ENCODE measurements at places on chromosomes 11 and 22.

- peaks cover 4% of the 10 kb centered on the region for H3K36me3 ChIP-seq
- H3K4me1 ChIP-seq, result peaks cover 52% of the 10 kb centered on the region
- no peaks in the 10 kb centered on the region for H3K27me3 ChIP-seq
- peak overlapping the region; percentile 76 for H3K4me3 ChIP-seq
- H3K27ac ChIP-seq, result peak overlapping the region; percentile 85
Observed at GRCh38 chr11:64358536-64358906, 441 bp upstream of the RPS6KA4 start.

DNA sequence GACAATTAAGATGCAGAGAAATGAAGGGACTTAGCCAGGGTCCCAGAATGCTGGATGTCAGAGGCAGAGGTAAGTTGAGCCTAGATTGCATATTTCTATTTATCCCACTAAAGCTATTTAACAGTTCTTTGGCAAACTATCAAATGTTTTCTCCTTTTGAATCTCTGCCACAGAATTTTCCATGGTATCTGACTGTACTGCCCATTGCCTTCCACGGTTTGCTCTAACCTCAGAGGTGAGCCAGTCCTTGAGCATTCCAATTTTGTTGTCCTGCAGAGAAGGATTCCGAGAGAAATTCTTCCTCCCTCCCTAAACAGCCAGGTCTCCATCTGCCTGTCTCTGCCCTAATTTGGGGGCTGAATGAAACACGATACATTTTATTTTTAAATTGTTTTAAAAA lies 368.3 kb upstream of the SYN3 start:
- H3K27me3 ChIP-seq, result no peaks in the 10 kb centered on the region
- H3K27ac ChIP-seq, result no peak overlapping the region
- no peaks in the 10 kb centered on the region for H3K36me3 ChIP-seq
- H3K4me1 ChIP-seq, result no peaks in the 10 kb centered on the region
- no peak overlapping the region for H3K4me3 ChIP-seq
- DNase-seq, result no peak

DNA sequence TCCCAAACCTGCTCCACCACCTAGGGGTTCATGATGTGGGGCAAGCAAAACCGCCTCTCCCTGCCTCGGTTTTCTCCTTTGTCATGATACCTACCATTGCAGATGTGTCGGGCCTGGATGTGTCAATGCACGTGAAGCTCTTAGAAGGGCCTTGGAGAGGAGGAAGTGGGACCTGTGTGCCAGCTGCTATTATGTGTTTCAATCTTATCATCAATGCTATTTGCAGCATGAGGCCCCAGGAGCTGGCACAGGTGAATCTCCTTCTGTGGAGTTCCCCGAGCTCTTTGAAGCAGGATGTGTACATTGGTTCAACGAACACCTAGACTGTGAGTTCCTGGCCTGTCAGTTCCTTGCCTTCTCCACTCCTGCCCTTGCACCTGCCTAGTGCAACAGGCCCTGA lies 331.6 kb downstream of the CTTN start:
- H3K27me3 ChIP-seq, result peaks cover 3% of the 10 kb centered on the region
- no peak overlapping the region for H3K4me3 ChIP-seq
- no peaks in the 10 kb centered on the region for H3K36me3 ChIP-seq
- no peak overlapping the region for H3K27ac ChIP-seq

GRCh38 chr11:122441666-122442035 lies 213.9 kb upstream of the UBASH3B start:
- H3K4me1 ChIP-seq, result peaks cover 9% of the 10 kb centered on the region
- no peak overlapping the region for H3K4me3 ChIP-seq
- peaks cover 35% of the 10 kb centered on the region for H3K27me3 ChIP-seq
- H3K27ac ChIP-seq, result no peak overlapping the region
- DNase-seq, result no peak

GRCh38 chr11:2931771-2932738 lies 2.8 kb upstream of the PHLDA2 start:
- no peak for DNase-seq
- H3K4me1 ChIP-seq, result peaks cover 48% of the 10 kb centered on the region
- no peaks in the 10 kb centered on the region for H3K27me3 ChIP-seq
- no peaks in the 10 kb centered on the region for H3K36me3 ChIP-seq

GRCh38 chr11:47104261-47104950 lies 72.3 kb downstream of the ARFGAP2 start:
- H3K27me3 ChIP-seq, result no peaks in the 10 kb centered on the region
- DNase-seq, result no peak
- H3K27ac ChIP-seq, result no peak overlapping the region
- H3K4me1 ChIP-seq, result no peaks in the 10 kb centered on the region
- H3K4me3 ChIP-seq, result no peak overlapping the region

DNA sequence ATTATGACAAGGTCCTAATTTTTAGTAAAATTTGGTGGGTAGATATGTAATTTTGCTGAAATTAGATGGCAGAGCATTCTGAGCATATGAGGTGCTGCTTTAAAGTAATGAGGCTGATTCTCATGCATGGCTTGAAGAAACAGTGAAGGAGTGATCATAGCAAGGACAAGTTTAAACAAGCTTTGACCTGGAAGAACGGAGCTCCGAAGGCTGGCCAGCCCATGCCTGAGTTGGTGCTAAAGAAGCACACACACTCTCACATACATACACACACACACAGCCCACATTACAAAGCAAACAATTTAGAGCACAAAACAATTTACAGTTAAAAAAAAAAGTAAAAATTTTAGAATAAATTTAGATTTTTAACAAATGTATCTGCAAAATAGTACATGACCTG lies 150.7 kb downstream of the DCDC1 start:
- peaks cover 2% of the 10 kb centered on the region for H3K27me3 ChIP-seq
- no peaks in the 10 kb centered on the region for H3K4me1 ChIP-seq
- H3K36me3 ChIP-seq, result no peaks in the 10 kb centered on the region
- H3K4me3 ChIP-seq, result no peak overlapping the region
- DNase-seq, result no peak
- H3K27ac ChIP-seq, result no peak overlapping the region

GRCh38 chr22:38230108-38230825 lies 28.5 kb downstream of the MAFF start:
- H3K27me3 ChIP-seq, result no peaks in the 10 kb centered on the region
- no peak overlapping the region for H3K4me3 ChIP-seq
- DNase-seq, result no peak
- H3K27ac ChIP-seq, result no peak overlapping the region

- no peak overlapping the region for H3K4me3 ChIP-seq
- H3K27ac ChIP-seq, result no peak overlapping the region
- peaks cover 10% of the 10 kb centered on the region for H3K27me3 ChIP-seq
Observed at GRCh38 chr11:72595292-72595684, 78.9 kb downstream of the PDE2A start.

DNA sequence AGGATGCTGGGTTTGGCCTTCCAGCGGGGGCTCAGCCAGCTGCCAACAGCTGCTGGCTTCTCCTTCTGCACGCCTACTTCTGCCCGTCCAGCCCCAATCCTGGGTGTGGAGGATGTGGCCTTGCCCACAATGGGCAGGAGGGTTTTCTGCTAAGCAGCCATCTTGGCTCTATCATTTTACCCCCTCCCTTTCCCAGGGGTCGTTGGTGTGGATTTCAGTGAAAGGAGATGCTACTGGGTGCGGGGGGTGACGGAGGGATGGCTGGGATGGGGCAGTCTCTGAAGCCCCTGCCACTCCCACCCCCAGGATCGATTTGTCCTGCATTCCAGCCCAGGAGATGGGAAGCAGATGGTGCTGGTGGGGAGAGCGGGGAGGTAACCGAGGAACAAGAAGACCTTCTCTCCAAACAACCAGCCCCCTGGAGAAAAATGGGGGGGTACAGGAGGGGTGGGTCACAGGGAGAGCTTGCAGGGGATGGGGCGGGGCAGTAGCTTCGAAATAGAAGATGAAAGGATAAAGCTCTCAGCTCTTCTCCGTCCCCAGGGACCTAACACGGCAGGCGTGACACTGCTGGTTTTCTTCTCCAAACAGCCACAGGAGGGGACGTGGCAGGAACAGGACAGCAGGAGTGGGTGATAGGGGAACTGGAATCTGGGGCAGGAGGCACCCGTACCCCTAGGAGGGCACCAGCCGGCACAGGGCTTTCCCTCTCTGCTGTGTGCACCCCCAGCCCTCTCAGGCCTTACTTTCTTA lies 68.9 kb downstream of the NECTIN1 start:
- no peak overlapping the region for H3K4me3 ChIP-seq
- no peaks in the 10 kb centered on the region for H3K36me3 ChIP-seq
- H3K4me1 ChIP-seq, result no peaks in the 10 kb centered on the region
- no peak overlapping the region for H3K27ac ChIP-seq
- DNase-seq, result no peak

DNA sequence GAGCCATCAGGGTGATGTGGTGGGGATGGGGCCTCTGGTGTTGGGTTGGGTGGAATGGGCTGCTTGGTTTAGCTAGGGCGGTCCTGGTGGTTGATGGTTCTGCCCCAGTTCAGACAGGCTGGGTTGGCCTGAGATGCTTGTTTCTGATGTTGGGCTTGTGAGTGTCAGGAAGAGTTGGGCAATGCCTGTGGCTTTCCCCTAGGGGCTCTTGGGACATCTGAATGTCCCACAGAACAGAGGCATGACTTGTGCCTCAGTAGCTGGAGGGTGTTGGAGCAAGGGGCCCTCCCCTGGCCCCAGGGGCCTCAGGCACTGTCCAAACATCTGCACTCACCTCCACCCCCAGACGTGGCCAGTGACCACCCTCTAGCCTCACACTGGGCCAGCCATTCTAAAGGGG lies 14.0 kb upstream of the CTSD start:
- H3K36me3 ChIP-seq, result no peaks in the 10 kb centered on the region
- peak overlapping the region; percentile 60 for H3K27ac ChIP-seq
- no peaks in the 10 kb centered on the region for H3K27me3 ChIP-seq
- H3K4me1 ChIP-seq, result peaks cover 40% of the 10 kb centered on the region
- DNase-seq, result no peak

DNA sequence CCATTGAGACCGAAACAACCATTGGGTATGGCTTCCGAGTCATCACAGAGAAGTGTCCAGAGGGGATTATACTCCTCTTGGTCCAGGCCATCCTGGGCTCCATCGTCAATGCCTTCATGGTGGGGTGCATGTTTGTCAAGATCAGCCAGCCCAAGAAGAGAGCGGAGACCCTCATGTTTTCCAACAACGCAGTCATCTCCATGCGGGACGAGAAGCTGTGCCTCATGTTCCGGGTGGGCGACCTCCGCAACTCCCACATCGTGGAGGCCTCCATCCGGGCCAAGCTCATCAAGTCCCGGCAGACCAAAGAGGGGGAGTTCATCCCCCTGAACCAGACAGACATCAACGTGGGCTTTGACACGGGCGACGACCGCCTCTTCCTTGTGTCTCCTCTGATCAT lies 20.5 kb downstream of the KCNJ5 start:
- peaks cover 6% of the 10 kb centered on the region for H3K4me1 ChIP-seq
- no peak for DNase-seq
- H3K27ac ChIP-seq, result no peak overlapping the region
- H3K36me3 ChIP-seq, result no peaks in the 10 kb centered on the region
- H3K27me3 ChIP-seq, result peaks cover 2% of the 10 kb centered on the region
- H3K4me3 ChIP-seq, result no peak overlapping the region

- no peak overlapping the region for H3K27ac ChIP-seq
- H3K4me3 ChIP-seq, result no peak overlapping the region
- peaks cover 5% of the 10 kb centered on the region for H3K4me1 ChIP-seq
- DNase-seq, result no peak
Observed at GRCh38 chr11:69539416-69540117, 58.1 kb downstream of the LINC01488 start.

GRCh38 chr11:87778357-87778756 lies 396.9 kb downstream of the RAB38 start:
- no peak overlapping the region for H3K27ac ChIP-seq
- no peak for DNase-seq
- no peaks in the 10 kb centered on the region for H3K36me3 ChIP-seq
- H3K27me3 ChIP-seq, result no peaks in the 10 kb centered on the region

- no peaks in the 10 kb centered on the region for H3K4me1 ChIP-seq
- H3K36me3 ChIP-seq, result no peaks in the 10 kb centered on the region
- no peak for DNase-seq
- H3K27me3 ChIP-seq, result no peaks in the 10 kb centered on the region
Observed at GRCh38 chr22:49302150-49302460, 525.6 kb downstream of the BRD1 start.

Measured in Panc1 (cell line).